ENCODE measurements at places on chromosomes 1 and 21. TPM values are rescaled to one million over a fixed set of nuclear protein-coding genes. Genes with fewer than 3 reads are reported as not detected.

GRCh38 chr21:30104241-30104640 is 62.4 kb downstream of the CLDN17 start:
- no peaks in the 10 kb centered on the region for H3K27me3 ChIP-seq
- H3K27ac ChIP-seq: no peak overlapping the region
- no peak overlapping the region for H3K4me3 ChIP-seq

DNA sequence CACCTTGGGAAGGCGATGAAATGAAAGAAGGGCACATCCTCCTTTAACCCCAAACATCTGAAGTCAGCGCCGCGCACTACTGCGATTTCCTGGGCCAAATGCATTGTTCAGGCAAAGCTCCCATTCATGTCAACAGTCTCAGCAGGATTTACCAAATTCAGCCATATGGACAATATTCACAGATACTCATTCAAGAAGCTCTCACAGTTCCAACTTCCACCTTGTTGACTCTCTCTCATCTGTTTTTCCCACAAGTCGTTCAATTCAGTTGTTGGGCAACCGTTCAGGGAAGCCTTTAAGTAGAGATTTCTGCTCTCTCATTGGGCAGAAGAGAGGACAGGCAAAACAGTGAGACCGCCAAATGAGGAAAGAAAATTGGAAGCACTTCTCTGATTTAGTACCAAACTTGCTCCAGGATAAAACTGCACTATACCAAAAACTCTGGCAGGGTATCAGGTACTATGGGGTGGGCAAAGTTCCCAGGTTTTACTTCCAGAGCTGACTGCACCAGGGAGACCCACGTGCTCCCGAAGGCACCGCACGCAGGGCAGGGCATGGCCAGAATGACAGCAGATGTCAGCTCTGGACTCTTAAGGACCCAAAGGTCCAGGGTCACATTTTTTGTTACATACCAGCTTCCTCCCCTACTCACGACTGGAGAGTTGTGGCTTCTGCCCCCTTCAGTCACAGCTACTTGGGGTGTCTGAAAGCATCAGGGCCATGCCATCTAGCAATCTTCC is 668.8 kb downstream of the KIF26B start:
- no peaks in the 10 kb centered on the region for H3K27me3 ChIP-seq
- H3K4me1 ChIP-seq: no peaks in the 10 kb centered on the region
- H3K4me3 ChIP-seq: no peak overlapping the region
- H3K36me3 ChIP-seq: no peaks in the 10 kb centered on the region
- no peak for DNase-seq
- H3K27ac ChIP-seq: no peak overlapping the region

The RPTN gene
- not detected for total RNA-seq

The LDLRAD1 gene
- total RNA-seq: not detected

GRCh38 chr1:43648876-43649477 is 972 bp upstream of the KDM4A start:
- no peak for DNase-seq
- no peaks in the 10 kb centered on the region for H3K36me3 ChIP-seq
- no peaks in the 10 kb centered on the region for H3K27me3 ChIP-seq
- H3K4me3 ChIP-seq: peak overlapping the region; percentile 96

- H3K4me1 ChIP-seq: peaks cover 31% of the 10 kb centered on the region
- no peak overlapping the region for H3K27ac ChIP-seq
- DNase-seq: no peak
Measured at GRCh38 chr21:33117101-33117888, 47.4 kb downstream of the OLIG1 start.

The LCA5L gene
- total RNA-seq: not detected

- no peak overlapping the region for H3K4me3 ChIP-seq
- no peaks in the 10 kb centered on the region for H3K27me3 ChIP-seq
- H3K36me3 ChIP-seq: no peaks in the 10 kb centered on the region
- H3K27ac ChIP-seq: no peak overlapping the region
- H3K4me1 ChIP-seq: no peaks in the 10 kb centered on the region
Measured at GRCh38 chr1:46458190-46458589, 31.4 kb upstream of the DMBX1 start.

GRCh38 chr1:38834937-38835827 is 24.4 kb downstream of the RRAGC start:
- no peaks in the 10 kb centered on the region for H3K4me1 ChIP-seq
- H3K4me3 ChIP-seq: no peak overlapping the region
- no peaks in the 10 kb centered on the region for H3K27me3 ChIP-seq
- peak; percentile 69 for DNase-seq

GRCh38 chr1:175132436-175132835 is 60.1 kb downstream of the KIAA0040 start:
- no peak for DNase-seq
- H3K27me3 ChIP-seq: no peaks in the 10 kb centered on the region

DNA sequence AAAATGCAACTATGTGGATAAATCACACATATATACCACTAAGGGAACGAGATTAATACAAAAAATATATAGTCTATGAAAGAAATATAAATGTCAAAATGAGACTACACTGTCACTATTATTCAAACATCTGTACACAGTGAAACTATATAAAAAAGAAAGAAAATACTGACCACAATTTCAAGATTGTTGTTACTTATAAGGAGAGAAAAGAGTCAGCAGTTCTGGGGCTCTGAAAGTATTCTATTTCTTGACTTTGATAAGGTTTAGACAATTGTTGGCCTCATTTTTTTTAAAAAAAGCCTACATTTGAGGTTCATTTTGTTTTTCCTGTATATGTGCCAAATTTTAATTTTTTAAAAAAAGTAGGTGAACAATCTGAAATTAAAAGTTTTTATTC is 319.3 kb upstream of the CHRM3 start:
- H3K27ac ChIP-seq: no peak overlapping the region
- no peak overlapping the region for H3K4me3 ChIP-seq
- no peaks in the 10 kb centered on the region for H3K36me3 ChIP-seq
- H3K27me3 ChIP-seq: no peaks in the 10 kb centered on the region
- no peaks in the 10 kb centered on the region for H3K4me1 ChIP-seq
- no peak for DNase-seq

GRCh38 chr1:61079296-61079897 is 3.0 kb upstream of the NFIA start:
- peaks cover 41% of the 10 kb centered on the region for H3K4me1 ChIP-seq
- no peak for DNase-seq
- H3K4me3 ChIP-seq: no peak overlapping the region

- DNase-seq: no peak
- H3K27me3 ChIP-seq: no peaks in the 10 kb centered on the region
- no peak overlapping the region for H3K27ac ChIP-seq
- no peak overlapping the region for H3K4me3 ChIP-seq
- H3K4me1 ChIP-seq: no peaks in the 10 kb centered on the region
- H3K36me3 ChIP-seq: no peaks in the 10 kb centered on the region
Measured at GRCh38 chr1:163082971-163083370, 13.8 kb downstream of the RGS4 start.

The HMGB4 gene
- total RNA-seq: not detected

GRCh38 chr21:44699502-44700001 is 2.6 kb downstream of the KRTAP10-12 start:
- no peaks in the 10 kb centered on the region for H3K4me1 ChIP-seq
- no peak overlapping the region for H3K27ac ChIP-seq
- no peaks in the 10 kb centered on the region for H3K36me3 ChIP-seq
- H3K4me3 ChIP-seq: no peak overlapping the region
- no peak for DNase-seq
